AML-193 (cell line): ENCODE measurements at places on chromosomes 2 and 18.

DNA sequence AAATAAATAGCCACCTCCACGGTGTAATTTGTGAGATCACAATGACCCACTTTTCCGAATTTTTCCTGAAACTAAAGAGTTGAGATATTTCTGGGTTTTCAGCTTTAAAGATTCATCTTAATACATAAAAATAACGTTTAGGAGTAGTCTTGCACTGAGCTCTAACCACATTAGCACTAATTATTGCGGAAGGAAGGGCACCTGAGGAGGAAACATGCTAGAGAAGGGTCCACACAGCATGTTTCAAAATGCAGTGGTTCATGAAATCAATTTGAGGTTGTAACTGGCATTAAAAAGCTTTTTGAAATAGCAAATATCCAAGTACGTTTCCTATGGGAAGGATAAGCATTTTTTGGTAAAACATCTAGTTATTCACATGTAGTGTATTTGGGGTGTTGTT, 8.4 kb downstream of the INPP4A start:
- no peak for DNase-seq

GRCh38 chr18:72848503-72849237, 19.1 kb downstream of the NETO1 start:
- DNase-seq, result no peak

GRCh38 chr2:42233976-42234441, 64.9 kb downstream of the EML4 start:
- DNase-seq, result no peak

- DNase-seq, result no peak
These were observed 146.2 kb upstream of the ITGA4 start for GRCh38 chr2:181310967-181311366.

DNA sequence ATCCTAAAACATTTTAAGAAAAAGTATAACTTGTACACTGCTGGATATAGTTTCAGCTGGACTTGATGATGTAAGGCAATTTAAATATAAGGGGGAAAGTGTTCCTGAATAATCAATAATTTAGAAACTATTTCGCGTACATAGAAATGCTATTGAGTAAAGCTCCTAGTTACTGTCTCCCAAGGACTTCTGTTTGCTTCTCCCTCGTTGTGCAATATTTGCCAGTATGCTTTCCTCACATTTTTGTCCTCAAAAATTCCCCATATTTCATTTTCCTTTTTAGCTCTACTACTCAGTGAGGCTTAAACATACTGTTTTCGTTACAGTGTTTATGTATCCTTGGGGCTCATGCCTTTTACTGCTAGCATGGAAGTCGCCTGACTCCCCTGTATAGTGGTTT, 36.9 kb downstream of the ATP9B start:
- no peak for DNase-seq

- no peak for DNase-seq
These were observed 281.3 kb downstream of the STK39 start for GRCh38 chr2:167965907-167966761.

DNA sequence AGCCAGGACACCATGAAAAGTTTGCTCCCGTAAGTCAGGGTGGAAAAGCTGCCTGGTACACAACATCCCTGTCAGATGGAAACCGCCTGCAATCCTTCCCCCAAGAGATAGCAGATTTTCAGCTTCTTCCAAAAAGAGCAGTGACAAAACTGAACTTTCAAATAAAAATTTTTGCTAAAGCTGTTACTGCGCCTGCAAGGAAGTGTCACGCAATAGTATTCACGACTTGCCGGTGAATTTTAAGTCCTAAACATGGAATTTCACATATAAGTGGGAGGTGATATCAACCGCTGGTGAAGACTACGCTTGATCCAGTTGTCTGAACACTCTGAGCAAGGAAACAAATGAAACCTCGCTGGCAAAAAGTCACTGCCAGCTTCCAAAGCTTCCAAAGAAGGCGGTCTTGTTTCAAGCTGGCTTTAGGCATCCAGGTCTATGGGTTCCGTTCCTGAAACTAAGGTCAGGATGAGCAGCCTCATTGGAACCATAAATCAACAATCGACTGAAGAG, 2.8 kb downstream of the COL6A3 start:
- DNase-seq, result no peak

DNA sequence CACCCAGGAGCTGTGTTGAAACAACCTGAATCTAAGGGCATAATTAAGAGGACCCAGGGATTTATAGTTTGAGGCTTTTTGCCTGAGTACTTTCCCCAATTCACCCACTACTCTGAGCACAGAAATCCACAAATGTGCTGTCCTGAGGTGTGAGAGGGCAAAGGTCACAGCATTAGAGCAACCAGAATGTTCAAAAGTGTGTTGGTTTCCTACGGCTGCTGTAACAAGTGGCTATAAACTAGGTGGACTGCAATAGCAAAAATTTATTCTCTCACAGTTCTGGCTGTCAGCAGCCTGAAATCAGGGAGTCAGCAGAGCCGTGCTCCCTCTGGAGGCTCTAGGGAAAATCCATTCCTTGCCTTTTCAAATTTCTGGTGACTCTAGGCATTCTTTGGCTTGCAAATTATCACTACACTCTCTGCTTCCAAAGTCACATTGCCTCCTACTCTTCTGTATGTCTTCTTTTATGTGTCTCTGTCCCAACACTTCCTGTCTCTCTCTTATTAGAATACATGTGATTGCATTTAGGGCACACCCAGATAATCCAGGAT, 91.4 kb upstream of the TACR1 start:
- no peak for DNase-seq

DNA sequence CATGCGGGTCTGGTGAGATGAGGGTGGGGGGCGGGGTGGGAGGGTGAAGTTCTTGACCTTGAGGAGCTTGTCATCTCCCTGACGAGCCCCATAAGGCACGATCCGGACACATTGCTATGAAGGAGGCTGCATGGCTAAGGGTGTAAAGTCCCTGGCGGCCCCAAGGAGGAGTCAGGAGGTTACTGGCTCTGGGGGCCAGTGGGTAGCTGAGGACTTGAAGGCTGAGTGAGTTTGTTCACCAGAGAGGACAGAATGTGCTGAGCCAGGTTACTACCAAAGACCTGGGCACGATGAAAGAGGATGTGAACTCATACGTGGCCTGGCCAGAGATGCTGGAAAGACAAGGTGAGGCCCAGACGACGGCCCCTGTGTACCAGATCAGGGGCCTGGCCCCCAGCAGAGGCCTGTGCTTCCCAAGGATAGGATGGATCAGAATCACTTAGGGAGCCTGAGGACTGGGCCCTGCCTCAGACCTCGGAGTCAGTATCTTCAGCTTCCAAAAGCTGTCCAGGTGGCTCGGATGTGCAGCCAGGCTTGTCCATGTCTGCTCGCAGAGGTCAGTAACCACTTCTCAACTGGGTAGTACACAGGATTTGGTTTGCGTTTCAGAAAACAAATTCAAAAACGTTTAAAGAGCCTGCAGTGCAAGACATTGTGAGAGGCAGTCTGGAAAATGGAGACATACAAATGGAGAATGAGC, 110.9 kb downstream of the RNF144A start:
- DNase-seq, result no peak

DNA sequence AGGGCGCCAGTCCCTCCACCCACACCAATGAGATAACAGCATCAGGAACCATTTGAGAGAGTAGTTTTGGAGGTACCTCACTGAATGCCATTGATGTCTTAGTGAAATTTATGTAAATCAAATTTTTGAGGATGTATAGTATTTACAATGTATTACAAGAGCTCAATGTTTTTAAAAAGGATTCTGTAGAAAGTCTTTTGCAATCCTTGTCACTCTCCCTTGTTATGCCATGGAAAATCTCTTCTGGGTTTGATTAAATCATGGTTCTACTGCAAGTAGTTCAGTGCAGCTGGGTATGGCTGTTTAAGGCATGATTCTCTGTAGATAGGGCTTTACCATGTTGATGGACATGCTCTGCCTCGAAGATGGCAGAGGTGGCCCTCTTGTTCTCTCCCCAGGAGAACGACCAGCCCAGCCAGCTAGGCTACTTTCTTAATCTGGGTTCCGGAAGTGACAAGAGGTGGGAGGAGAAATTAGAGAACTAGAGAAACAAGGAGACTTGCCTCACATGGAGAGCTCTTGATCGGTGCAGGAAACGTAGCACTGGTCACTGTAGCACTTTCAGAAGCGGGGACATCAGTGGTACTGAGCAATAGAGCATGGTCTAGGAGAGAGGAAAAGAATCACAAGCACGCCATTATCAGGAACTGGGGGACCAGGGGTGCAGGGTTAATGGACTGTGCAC, 202.7 kb downstream of the CLIP4 start:
- DNase-seq, result no peak

DNA sequence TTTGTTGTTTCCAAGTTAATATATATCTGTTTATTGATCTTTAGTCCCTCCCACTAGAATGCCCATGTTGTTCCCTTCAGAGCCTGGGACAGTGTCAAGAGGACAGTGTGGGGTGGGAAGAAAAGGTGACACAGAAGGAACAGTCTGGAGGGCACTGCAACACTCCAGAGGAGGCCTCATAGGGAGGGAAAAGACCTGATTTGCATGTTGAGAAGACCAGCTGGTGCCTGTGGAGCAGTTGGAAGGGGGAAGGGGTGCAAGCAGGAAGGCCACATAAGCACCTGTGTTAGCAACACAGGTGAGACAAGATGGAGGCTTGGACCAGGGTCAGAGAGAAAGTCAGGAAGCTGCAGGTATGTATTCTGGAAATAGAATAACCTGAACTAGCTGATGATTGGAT, 48.1 kb upstream of the FHOD3 start:
- DNase-seq, result no peak

DNA sequence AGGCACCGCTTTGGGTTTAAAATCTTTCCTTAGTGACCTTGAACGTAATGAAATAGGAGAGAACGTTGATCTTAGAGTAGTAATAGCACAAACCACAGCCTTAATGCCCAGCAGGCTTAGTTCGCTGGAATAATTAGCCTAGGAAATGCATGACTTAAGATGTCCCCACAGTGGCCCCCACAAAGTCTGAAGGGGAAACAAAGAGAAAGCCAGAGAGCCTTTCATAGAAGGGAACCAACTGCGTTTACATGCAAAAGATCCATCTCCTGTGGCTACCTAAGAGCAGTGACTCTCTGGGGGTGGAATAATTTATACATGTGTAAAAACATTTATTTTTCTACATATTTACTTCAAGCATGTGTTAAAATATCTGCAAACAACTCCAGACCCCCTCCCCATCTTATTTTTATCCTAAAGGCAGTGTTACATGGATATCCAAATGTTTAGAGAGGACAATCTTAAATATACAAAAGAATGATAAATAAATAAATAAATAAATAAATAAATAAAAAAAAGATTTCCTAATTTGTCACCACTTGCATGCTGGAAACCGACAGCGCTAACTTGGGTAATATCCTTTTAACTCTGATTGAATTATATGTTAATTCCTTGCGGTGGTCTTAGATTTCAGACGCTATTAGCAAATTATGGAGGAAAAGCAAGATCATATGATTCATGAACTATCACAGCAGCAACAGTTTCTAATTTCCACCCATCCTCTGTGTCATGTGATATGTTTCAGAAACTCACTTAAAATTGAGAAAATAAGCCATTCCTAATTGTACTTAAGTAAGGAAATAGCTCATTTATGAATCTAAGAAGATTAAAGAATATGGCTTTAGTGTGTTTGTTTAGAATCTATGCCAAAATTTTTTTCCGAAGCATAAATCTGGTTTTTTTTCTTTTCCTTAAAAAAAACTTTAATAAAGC, 23.4 kb upstream of the CYP1B1 start:
- DNase-seq, result no peak

DNA sequence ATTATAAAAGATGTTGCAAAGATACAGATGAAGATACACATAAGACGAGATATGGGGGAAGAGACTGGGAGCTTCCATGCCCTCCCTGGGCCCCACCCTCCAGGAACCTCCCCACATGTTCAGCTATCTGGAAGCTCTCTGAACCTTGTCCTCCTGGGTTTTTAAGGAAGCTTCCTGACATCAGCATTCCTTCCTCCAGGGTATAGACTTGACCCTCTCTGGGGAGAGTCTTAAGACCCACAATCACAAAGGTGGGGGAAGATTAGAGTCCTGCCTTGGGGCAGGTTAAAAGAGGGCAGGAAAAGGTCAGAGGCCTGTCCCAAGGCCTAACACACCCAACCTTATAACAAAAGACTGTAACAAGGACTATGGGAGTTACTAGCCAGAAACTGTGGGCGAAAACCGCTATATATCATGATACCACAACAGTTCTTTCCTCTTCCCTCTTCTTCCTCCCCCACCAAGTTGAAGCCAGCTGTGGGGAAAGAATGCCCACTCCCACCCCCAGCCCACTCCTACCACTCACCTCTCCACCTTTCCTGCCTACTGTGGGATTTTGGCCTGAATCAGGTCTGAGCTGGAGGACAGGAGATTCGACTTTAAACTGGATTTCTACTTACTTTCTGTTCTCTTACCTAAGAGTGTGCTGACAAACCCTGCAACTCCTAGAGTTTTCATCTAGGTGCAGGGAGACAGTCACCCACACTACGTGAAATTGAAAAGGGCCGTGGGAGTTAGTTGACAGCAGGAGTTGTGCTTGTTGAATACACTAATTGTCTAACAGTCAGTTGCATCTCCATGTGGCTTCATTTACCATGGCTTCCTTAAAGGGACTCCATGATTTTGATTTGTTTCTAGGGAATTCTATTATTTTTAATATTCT, 105.0 kb downstream of the LAMA3 start:
- no peak for DNase-seq

- DNase-seq, result no peak
These were observed 96.7 kb downstream of the CRACDL start for GRCh38 chr2:98839292-98839691.

- DNase-seq, result no peak
These were observed 20.4 kb upstream of the FSHR start for GRCh38 chr2:49174750-49175149.

- no peak for DNase-seq
These were observed 220.9 kb upstream of the REV1 start for GRCh38 chr2:99710721-99711120.

- DNase-seq, result no peak
These were observed 467.7 kb downstream of the EPHA4 start for GRCh38 chr2:221104361-221104811.

GRCh38 chr18:48838921-48839818, 111.6 kb downstream of the SMAD7 start:
- peak; percentile 53 for DNase-seq

DNA sequence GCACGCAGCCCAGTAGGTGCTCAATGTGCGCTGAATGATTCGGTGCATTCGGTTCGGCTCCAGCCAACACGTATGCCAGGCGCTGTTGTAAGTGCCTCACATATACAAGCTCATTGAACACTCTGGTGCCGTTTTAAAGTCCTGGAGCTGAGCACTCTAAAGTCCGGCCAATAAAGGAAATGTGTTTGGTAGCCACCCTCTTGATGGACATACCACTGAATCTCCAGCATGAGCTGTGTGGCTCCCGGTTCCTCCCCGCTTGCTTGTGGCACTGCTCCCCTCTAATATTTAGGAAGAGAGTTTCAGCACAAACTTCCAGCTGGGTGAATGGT, 112.1 kb downstream of the MCFD2 start:
- no peak for DNase-seq

- no peak for DNase-seq
These were observed 85.7 kb downstream of the B3GNT2 start for GRCh38 chr2:62281663-62282062.

DNA sequence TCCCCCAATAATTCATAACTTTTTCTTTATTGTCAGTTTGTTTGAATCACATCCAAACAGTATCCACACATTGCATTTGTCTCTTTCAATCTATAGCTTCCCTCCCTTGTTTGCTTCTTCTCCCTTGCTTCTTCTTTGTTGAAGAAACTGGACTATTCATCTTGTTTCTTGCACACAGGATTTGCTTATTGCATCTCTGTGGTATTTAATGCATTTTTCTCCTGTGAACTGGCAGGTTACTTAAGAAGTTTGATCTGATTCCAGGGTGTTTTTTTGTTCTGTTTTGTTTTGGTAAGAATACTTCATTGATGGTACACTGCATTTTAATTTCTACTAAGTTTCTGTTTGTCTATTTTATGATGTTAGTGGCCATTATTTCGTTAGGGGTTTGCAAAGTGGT, 166.8 kb downstream of the CAMKMT start:
- no peak for DNase-seq

- DNase-seq, result peak; percentile 37
These were observed 755 bp downstream of the EIF4E2 start for GRCh38 chr2:232551250-232551638.
